ENCODE measurements at places on chromosomes 2 and 18.

- no peak for DNase-seq
Observed at GRCh38 chr2:205771031-205771430, 88.7 kb downstream of the NRP2 start.

DNA sequence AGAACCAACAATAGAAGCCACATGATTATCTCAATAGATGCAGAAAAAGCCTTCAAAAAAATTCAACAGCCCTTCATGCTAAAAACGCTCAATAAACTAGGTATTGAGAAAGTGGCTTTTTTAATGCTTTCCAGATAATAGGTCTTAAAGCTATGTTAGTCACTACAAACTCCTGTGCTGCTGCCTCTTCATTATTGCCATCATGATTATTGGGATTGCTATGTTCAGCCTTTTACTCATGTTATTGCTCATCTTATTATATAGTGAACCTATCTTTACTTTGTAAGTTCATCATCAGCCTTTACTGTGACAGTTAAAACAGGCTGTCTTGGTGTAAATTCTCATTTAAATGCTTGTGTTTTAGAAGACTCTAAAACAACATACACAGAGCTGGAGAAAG lies 1557.2 kb upstream of the ZEB2 start:
- DNase-seq = no peak

- no peak for DNase-seq
Observed at GRCh38 chr2:228763379-228763981, 507.6 kb downstream of the PID1 start.

- no peak for DNase-seq
Observed at GRCh38 chr2:128347701-128348539, 29.3 kb upstream of the HS6ST1 start.

DNA sequence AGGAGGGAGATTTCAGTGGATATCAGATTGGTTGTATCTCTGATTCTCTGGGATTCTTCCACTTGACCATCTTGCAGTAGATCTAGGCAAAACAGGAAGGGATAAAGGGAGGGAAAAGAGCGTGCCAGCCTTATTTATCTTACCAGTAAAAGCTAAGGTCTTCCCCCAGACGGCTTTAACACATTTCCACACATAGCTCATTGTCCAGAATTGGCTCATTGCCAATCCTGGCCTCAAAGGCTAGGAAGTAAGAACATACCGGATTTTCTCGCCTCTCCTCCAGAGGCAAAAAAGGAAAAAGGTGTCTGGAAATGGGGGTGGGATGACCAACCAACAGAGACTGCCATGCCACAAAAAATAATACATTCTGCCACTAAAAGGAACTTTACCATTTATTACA lies 411.6 kb upstream of the NRP2 start:
- no peak for DNase-seq

- no peak for DNase-seq
Observed at GRCh38 chr2:205510345-205510744, 172.0 kb upstream of the NRP2 start.

- DNase-seq = no peak
Observed at GRCh38 chr18:58201733-58202730, 158.0 kb downstream of the NEDD4L start.

GRCh38 chr18:57853864-57854263 lies 50.7 kb upstream of the ATP8B1 start:
- no peak for DNase-seq
